ENCODE measurements at places on chromosomes 3 and 15.

DNA sequence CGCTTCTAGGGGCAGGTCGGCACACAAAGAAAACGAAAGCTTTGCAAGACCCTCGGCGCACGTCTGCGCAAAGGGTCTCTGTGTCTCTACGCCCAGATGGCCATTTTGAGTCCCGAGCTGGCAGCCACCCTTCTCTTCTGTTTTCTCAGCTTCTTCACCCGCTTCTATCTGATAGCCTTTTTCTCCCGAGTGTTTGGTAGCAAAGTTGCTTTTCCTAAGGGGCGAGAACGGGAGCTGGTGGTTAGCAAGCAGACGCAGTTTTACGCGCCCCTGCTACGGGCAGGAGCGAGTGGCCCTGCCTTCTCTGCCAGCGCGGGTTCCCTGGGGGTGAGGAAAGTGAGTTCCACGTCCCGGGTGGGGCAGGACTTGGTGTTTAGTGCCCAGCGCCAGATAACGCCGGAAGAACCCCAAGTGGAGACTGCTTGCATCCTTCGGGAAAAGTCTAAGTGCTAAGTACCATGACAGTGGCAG is 2.9 kb upstream of the MKRN2 start:
- DNase-seq: peak; percentile 62

DNA sequence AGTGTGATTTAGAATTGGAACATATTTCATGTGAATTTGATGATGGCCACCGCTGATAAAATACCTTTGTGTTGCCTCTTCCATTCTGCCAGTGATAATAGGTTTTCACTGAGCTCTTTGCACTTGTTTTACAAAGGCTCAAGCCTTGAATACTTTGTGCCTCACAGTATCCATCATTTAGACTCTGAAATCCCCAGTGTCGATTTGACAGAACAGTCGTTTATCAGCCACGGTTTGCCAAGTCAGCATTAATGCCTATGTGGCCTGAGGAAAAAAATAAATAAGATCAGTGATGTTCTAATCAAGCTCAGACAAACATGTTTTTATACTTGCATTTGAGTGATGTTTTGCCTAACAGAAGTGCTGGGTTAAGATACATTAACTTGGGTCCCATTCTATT is 399.1 kb downstream of the RBMS3 start:
- DNase-seq: no peak

DNA sequence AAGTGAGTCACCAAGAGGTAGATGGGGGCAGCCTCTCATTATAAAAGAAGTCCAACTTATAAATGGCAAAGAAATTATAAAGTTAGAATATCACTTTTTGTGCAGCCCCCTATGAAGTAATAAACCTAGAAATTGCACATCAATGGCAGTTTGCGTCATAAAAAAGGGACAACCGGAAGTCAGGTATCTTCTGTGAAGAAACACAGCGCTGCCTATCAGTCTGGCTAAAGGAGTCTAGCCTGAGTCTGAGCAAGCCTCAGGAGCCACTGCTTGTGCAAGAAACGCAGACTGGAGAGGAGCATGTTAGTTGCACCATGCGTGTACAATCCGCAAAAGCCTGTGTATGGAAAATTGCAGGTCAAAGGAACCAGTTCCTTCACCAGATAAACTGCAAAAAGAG is 178.4 kb downstream of the ARRDC4 start:
- DNase-seq: no peak

- no peak for DNase-seq
Observed at GRCh38 chr3:60330107-60330506, 921.1 kb downstream of the FHIT start.

DNA sequence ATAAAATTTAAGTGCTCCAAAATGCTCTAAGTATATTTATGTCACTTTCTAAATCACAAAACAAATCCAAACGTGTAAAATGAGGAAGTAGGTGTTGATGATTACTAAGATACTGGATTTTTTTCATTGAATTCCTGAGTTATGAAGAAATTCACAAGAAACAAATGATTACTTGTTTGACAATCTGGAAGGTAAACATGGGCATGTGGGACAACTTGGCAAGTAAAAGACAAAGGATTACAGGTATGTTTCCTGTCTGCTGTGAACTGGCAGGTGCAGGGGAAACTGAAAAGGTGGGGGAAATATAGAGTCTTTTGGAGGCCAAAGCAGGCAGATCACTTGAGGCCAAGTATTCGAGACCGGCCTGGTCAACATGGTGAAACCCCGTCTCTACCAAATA is 252.7 kb upstream of the AZI2 start:
- no peak for DNase-seq

DNA sequence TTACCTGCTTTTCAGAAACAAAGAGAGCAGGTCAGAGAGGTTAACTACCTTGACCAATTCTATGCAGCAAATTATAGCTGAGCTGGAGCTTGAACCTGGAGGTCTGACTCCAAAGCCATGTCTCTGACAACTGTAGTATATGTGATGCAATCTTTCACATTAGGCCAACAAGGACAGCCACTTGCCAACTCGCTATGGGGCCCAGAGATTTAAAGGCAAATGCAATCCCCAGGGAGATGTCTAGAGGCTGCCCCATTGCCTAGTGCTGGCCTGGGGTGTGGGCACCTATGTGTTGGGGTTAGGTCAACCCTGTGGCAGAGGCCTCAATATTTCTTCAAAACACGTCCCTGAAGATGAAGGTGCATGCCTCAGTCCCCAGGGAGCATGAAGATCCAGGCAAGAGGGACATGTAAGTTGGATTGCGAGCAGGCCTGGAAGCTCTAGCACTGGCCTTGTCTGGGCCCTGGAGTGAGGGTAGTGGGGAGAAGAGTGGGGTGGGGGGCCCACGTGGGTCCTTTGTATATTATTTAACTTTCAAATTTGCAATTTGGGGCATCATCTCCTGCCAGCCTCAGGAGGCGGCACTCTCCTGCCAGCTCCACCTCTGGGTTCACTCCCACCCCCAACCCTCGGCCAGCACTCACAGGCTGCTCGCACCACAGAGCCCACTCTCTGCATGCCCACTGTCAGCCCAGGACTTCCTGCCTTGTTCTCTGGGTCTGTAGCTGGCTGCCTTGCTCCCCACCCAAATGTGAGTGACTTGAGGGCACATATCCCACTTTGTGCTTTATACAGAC is 64.3 kb downstream of the SLC12A8 start:
- DNase-seq: no peak

- no peak for DNase-seq
Observed at GRCh38 chr3:15181963-15182362, 24.1 kb upstream of the CAPN7 start.
